ENCODE measurements at places on chromosomes 2 and 18. TPM values are rescaled to one million over a fixed set of nuclear protein-coding genes. Genes with fewer than 3 reads are reported as not detected.

DNA sequence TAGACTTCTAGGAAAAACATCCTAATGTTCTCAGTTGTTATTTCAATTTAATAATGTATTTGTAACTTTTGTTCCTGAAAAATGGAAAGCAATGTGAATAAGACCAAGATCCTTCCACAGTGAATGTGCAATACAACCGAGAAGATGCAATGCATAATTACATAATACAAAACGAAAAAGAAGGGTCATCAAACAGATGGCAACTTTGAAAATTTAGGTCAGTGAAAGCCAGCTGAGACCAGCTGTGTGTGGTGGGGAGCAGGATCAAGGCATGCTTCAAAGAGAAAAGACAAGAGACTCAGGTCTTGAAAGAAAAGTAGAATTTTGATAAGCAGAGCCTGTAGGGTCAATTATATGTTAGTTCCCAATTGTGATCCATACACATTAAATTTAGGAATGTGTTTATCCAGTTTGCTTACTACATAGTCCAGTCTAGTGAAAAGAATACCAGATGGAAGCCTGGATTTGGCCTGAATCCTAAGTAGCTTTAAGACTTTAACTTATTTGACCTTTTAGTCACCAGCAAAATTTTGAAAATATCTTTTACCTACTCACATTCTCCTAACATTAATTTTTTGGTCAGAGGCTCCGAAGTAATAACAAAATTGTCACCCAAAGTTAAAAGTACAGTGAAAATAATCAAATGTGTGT lies 93.7 kb downstream of the COBLL1 start:
- no peak for DNase-seq

- DNase-seq, result no peak
Observed at GRCh38 chr2:3895021-3895420, 191.6 kb downstream of the DCDC2C start.

TSPYL6 gene
- not detected for total RNA-seq

DNA sequence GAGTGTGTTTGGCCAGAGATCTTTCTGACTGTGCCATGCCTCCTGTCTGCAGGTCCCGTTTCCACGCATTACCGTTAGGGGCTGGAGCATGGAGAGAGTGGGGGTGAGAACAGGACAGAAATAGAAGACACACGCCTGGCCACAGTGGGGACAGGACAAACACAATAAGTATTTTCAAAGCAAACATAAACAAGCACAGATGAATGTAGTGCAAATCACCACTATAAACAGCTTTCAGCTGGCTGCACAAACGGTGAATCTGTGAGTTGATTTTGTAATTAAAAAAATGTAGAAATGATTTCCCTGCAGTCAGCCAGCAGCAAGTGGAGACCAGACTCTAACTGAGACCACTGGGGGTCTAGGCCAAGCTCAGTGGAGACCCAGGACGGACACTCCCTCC lies 6.8 kb downstream of the KCNK3 start:
- DNase-seq, result peak; percentile 8

- DNase-seq, result no peak
Observed at GRCh38 chr2:62284471-62284870, 88.6 kb downstream of the B3GNT2 start.

DNA sequence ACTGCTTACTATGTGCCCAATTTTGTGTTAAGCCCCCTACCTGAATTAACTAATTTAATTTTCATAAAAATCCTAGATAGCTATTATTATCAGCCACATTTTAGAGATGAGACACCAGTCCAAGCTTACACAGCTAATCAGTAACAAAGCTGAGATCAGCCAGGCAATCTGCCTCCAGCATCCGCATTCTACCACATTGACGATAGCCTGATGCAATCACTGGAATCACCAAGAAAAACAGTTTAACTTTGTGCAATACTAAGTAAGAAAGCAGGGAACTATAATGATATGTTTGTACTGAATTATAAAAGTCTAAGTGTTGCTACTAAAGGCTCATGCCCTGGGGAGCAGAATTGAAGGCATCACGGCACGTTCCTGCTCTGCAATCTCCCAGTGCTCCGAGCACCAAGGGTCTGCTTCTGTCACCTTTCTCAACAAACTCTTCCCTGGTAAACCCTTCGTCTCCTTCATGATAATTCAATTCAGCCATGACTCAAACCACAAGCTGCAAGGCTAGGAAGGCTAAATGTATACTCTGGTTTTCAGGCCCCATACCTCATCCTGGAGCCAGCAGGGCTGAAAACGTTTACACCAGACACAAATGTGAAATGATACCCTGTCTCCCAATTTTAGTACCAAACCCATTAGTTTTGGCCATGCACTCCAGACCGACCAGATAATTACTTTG lies 19.4 kb downstream of the KANSL3 start:
- DNase-seq, result no peak

LYPD6 gene
- 1.5 TPM for total RNA-seq

GRCh38 chr2:222196159-222196558 lies 102.6 kb downstream of the PAX3 start:
- DNase-seq, result no peak

GRCh38 chr2:80007777-80008503 lies 296.6 kb downstream of the LRRTM1 start:
- DNase-seq, result no peak

DNA sequence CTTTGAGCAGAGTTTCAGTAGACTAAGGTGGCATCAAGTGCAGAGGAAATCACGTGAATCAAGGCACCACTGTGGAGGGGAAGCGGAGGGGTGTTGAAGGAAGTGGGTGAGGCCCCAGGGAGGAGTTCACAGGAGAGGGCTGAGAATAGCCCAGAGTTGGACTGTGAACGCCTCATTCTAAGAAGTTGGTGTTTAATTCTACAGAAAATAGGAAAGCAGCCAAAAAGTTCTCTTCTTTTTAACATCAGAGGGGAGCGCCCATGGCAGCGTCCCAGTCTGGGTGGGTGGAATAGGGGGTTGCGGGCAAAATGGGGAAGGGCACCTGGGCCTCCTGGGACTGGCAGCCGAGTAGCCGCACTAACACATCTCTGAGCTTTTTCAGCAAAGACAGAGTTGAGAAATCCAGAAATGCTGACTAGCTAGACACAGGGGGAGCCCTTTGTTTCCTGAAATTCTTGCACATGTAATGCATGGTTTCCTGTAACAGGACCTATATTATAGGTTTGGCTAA lies 97.0 kb downstream of the NEB start:
- no peak for DNase-seq

- DNase-seq, result no peak
Observed at GRCh38 chr2:142472382-142472781, 341.6 kb upstream of the LRP1B start.

DNA sequence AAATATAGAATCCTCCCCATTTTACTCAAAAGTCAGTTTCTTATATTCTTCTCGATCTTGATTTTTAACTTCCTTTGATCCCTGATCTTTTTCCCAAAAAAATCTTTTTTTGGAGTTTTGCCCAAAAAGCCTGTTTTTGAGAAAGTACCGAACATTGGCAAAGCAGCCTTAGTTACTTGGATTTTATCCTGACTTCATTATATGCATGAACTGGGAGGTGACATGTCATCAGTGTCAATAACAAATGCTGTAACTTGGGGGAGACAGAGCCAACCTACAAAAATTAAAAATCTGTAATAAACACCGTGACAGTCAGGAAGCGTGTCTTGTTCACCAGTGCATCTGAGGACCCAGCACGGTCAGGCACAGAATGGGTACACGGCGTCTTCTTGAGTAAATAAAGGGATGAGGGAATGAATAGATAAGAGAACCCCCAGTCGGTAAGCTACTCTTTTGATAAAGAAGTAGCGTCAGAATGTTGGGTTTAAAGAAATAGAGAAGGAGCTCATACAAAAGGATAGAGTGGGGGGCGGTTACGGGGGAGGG lies 24.9 kb downstream of the TRAPPC12 start:
- DNase-seq, result no peak

GRCh38 chr18:9454061-9454703 lies 21.1 kb upstream of the RALBP1 start:
- DNase-seq, result no peak

ZNF514 gene
- total RNA-seq, result 7.4 TPM

OSR1 gene
- total RNA-seq, result 1.2 TPM

DNA sequence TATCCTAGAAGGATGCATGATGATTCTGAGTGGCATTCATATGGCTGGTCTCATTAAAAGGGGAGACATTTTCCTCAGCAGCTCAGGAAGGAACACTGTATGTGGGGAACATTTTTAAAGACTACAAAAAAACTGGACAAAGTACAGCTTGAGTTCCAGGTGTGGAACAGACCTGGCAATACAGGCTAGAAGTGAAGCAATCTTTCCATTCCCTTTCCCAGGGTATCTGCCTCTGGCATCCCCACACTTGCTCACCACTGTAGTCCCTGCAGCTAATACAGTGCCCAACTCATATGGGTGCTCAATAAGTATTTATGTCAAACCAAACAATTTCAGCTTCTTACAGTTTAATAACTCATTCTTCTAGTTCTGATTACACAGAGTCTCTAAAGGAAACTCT lies 8.1 kb downstream of the RNF103 start:
- DNase-seq, result no peak

- DNase-seq, result no peak
Observed at GRCh38 chr2:15169326-15170069, 391.6 kb downstream of the NBAS start.

GRCh38 chr2:207334624-207335371 lies 169.1 kb upstream of the KLF7 start:
- DNase-seq, result peak; percentile 36

GRCh38 chr2:215619989-215620388 lies 184.1 kb upstream of the FN1 start:
- DNase-seq, result peak; percentile 58

POU3F3 gene
- total RNA-seq, result not detected

DNA sequence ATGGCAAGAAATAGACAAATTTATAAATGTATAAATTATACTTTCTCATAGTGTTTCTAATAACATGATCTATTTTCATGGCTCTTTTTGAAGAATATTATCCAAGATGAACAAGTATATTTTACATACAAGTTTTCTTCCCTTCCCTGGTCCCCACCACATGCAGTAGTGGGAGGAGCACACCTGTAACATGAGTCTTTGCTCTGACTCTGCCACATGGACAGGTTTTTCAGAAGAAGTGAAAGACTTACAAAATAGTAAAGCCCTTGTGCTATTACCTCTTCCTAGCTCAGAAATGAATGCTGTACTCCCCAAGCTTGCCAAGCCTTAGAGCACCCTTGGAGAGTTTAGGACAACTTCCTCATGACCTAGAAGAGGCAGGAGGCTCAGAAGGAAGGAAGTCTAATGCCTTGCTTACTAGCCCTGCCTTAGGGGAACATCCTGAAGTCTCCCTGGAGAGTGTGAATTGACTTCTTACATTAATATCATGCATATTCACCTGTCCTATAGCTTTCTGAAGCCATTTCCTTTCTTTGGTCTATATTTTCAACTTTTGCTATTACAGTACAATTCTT lies 18.4 kb downstream of the MXD1 start:
- no peak for DNase-seq

GRCh38 chr2:149737896-149738295 lies 150.3 kb upstream of the MMADHC start:
- DNase-seq, result no peak

ABCG5 gene
- not detected for total RNA-seq

GRCh38 chr18:54931152-54931551 lies 28.1 kb downstream of the CCDC68 start:
- no peak for DNase-seq

DSC2 gene
- total RNA-seq, result 8.9 TPM

PUS10 gene
- 2.7 TPM for total RNA-seq

IHH gene
- total RNA-seq, result not detected

DNA sequence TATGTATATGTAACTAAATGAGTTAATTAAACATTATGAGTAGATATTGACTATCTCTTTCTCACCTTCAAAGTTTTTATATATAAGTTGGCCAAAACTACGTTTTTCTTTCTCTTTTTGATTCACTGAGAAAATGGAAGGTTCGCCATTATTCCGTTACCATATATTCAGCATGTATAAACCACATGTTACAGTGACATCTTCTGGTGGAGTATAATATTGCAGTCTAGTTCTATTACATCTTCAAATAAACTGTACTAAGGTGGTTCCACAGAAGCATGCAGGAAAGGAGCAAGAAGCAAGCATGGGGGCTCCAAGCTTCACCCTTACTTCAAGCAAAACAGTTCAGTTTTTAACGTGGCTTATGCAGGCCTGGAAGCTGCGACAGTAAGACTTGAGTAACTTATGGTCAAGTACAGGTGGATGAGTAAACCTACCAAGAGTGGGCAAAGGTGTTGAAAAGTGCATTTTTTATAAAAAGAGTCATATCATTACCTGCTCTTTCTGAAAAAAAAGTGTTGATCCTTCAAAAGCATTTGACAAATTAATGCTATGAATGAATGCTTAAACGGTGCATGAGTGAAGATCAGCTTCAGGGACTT lies 129.8 kb upstream of the RAB6C start:
- no peak for DNase-seq

DNA sequence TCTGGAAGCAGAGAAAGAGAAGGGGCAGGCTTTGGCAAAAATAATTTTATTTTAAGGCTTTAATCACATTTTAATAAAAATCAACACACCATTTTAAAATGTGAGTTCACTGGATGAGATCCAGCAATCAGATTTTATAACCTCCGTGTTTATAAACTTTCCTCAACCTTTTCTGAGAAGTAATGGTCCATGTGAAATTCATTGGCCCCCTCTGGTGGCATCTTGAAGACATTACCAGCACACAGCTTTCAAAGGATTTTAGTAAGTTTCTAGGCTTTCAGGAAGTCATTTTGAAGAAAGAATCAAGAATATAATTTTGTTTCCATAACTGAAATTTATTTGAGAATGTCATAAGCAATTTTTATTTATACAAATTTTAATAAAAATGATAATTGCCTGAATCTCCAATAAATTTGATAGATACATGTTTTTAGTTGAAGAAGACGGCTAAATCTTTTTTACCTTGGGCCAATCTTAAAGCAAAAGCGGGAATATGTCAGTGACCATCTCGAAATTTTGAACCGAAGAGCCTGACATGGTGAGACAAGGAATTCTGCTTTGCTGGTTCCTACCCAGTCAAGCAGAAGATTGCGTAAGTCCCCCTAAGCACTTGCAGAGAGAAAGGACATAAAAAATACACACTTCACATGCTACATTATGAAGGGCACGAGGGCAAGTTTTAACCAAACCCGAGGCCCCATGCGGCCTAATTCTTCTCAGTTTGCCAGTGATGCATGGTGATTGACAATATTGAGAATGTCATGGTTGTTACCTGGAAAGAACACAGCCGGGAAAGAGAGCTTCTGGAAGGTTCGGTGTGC lies 128.4 kb upstream of the CBLN2 start:
- DNase-seq, result peak; percentile 16

GRCh38 chr2:154195644-154196195 lies 324.0 kb downstream of the GALNT13 start:
- no peak for DNase-seq

GRCh38 chr2:15944325-15945017 lies 4.1 kb downstream of the MYCN start:
- DNase-seq, result no peak

Data from pancreas (tissue), 10 donors.